Dorsolateral prefrontal cortex (tissue), 122 donors: ENCODE measurements at places on chromosomes 3 and 15.
A peak's percentile ranks its signal among the peaks of the same experiment; 100 is the strongest.

- no peak for DNase-seq
Measured at GRCh38 chr3:186152889-186153292, 44.0 kb upstream of the ETV5 start.

GRCh38 chr3:19668163-19668562 lies 265.9 kb downstream of the EFHB start:
- no peak for DNase-seq

DNA sequence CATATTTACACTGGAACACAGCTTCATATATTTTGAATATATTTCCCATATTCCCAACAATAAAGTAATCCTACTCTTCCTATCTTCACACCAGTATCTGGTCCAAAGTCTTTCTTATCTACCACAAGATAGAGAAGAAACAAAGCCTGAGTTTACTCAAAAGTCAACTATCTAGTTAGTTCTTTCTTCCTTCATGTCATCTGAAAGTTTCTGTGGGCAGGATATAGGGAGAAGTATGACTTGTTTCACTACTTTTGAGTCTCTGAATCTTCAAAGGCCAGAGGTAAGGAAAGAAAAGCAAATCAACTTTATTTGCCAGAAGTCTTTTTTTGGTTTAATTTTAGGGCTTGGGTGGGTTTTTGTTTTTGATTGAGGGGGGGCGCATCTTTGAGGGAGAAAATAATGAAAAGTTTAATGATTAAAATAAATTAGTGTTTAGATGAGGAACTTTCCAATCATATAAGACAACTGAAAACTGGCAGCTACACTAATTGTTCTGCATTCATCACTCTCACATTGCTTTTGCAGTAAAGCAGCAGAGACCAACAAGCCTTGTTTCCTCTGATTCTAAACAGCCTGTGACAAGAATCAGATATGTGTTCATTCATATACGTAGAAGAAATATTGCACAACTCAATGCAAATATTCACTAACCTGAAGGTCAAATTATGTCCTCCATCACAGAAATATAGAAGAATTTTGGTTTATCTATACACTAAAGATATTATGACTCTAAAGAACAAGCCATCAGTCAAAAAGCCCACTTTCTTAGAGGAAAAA lies 421.4 kb downstream of the SHQ1 start:
- DNase-seq = no peak

DNA sequence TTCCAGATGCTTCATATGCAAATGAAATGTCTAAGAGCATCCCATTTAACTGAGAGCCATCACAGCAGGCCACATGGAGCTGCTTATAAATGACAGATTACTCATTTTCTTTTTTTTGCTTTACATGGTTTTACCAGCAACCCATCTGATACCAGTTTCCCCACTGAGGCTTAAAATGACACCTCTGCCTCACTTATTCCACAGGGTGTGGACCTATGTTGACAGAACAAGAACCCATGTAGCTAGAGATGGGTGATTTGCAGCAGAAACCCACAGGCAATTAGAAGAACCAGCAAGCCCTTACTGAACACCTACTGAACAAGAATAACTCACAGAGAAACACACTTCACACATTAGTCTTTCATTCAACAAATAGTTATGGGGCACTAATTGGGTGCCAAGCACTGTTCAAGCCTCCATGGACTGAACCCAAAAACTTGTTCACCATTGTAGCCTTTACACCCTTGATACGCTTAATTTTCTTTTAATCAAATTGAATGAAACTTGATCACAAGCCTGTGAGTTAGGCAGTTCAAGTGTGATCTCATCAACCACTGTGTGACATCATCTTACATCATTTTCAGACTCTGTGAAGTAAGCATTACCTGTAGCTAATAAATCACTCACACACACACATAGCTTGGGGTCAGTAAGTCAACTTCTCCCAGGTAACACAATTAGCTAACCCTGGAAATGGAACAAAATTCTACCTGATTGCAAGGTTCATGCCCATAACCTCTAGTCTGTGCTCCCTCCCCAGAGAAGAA lies 45.4 kb downstream of the MAGI1 start:
- DNase-seq = no peak

DNA sequence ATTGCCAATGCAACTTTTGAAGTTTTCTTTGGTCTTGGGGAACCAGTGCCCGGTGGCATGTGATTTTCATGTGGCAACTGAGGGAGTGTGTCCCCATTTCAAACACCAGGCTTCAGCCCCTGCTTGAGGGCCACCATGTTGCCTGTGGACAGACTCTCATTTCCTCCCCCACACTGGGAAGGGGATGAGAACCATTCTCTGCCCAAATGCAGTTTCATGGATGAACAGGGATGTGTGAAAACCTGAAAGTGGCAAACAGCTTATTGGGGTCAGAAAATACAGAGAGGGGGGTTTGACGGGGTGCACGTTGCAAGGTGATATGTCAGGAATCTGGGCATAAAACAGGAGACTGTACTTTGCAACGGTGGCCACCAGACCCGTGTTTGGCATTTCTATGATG lies 6.3 kb downstream of the FAM107A start:
- DNase-seq = no peak

- no peak for DNase-seq
Measured at GRCh38 chr15:76377751-76378150, 41.2 kb downstream of the ISL2 start.

DNA sequence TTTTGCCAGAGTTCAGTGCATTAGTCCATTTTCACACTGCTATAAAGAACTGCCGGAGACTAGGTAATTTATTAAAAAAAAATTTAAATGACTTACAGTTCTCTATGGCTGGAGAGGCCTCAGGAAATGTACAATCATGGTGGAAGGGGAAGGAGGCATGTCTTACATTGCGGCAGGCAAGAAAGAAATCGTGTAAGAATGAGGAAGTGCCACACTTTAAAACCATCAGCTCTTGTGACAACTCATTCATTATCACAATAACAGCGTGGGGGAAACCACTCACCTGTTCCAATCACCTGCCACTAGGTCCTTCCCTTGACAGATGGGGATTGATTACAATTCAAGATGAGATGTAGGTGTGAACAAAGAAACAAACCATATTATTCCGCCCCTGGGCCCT lies 1361.4 kb downstream of the NSUN3 start:
- no peak for DNase-seq

DNA sequence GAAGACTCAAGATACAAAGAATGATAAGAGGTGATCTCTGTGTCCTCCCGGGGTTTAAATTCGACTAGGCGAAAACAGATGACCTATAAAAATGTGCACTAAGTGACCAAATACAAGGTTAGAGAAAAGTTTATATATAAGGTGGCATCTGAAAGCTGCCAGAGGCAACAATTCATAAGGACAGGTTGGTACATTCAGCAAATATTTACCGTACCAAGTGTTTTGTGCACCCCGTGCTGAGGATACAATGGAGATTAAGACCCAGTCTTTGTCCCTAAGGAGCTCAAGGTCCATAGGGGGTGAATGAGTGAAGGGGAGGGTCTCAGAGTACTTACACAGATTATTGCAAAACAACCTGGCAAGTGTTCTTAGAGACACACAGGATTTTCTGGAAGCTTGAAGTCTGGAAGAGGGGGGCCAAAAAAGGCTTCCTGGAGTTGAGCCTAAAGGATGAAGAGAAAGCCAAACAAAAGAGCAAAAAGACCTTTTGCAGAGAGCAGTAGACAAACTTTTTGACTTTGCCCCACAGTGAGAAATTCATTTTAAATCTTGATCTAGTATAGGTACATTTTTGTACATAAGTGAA lies 71.4 kb upstream of the LRIG1 start:
- no peak for DNase-seq

DNA sequence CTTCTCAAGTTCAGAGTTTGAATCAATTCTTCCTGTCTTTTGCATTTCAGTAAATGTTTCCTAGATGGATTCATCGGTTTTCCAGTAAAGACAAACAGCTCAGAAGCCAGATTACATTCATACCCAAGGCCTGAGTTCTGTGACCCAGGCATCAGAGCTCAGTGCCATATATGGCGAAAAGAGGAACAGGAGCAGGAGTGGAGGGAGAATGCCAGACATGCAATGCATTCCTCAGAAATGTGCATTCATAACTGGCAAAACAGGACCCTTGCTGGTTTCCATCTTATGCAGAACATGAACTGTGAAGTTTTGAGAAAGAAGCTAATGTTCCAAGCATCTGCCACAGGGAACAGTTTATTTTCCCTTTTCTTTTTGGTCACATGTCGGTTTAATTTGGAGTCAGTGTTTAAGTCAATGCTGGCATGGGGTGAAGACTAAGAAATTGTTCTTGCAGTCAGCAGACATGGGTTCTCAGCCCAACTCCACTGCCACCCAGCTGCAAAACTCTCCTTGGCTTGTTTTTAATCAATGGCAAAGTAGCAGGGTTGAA lies 116.5 kb downstream of the LPP start:
- no peak for DNase-seq

DNA sequence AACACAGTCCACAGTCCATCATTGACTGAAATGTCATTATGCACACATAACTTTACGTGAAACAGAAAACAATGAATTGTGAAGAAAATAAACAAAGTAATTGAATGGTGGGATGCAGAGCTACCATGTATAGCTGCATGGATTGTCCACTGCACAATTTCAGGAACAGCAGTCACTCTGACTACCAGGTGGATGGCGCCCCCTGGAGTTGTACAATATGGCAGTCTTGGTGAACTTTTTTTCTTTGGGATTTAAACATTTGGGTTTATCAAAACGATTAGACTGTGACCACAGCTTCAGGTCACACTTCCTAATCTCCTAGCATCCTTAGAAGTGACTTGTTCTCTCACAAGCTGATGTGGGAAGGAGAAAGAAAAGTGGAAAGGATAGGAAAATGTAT lies 48.9 kb upstream of the TCF12 start:
- DNase-seq = peak; percentile 26
